ENCODE measurements at places on chromosomes 1 and 21.

GRCh38 chr1:236429715-236430274 is 35.7 kb downstream of the EDARADD start:
- no peak for DNase-seq

DNA sequence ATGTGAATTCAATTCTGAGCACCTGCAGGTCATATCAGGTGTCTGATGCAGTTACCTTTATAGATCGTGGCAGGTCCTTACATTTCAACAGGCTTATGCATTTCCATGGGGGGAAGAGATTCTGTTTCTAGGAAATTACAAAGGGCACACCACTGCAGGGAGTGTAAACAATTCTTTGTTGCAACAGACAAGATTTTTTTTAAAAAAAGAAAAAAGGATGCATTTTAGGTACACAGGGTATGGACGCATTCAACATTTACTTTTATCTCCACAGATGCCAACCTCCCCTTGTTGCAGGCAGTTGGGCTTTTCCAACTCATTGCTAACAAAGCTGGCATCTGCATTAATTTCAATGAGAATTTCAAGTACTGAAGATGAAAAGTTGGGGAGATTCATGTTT is 13.5 kb upstream of the TEKT2 start:
- no peak for DNase-seq

GRCh38 chr1:158154501-158154900 is 26.2 kb upstream of the CD1D start:
- DNase-seq = no peak

DNA sequence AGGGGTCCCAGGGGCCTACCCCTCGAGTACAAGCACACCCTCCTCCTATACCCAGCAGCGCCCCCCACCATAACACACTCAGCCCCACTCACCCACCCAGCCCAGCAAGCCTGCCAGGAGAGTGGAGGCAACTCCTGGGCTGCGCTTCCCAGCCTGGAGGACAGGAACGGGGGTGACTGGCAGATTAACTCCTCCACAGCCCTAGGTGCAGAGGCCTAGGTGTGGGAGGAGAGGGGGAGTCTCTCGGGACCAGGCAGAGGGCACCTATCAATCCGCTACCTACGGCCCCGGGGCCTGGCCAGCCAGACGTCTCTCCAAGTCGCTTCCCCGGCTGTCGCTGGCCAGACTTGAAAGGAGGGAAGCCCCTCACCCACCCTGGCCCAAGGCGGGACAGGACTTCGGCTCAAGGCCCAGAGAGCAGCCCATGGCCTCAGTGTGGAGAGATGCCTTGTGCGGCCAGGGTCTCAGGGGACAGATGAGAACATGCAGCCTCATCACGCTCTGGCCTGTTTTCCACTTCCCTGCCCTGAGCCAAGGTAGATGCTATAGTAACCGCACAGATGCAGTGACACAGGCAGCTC is 24.9 kb downstream of the MATN1 start:
- DNase-seq = no peak

DNA sequence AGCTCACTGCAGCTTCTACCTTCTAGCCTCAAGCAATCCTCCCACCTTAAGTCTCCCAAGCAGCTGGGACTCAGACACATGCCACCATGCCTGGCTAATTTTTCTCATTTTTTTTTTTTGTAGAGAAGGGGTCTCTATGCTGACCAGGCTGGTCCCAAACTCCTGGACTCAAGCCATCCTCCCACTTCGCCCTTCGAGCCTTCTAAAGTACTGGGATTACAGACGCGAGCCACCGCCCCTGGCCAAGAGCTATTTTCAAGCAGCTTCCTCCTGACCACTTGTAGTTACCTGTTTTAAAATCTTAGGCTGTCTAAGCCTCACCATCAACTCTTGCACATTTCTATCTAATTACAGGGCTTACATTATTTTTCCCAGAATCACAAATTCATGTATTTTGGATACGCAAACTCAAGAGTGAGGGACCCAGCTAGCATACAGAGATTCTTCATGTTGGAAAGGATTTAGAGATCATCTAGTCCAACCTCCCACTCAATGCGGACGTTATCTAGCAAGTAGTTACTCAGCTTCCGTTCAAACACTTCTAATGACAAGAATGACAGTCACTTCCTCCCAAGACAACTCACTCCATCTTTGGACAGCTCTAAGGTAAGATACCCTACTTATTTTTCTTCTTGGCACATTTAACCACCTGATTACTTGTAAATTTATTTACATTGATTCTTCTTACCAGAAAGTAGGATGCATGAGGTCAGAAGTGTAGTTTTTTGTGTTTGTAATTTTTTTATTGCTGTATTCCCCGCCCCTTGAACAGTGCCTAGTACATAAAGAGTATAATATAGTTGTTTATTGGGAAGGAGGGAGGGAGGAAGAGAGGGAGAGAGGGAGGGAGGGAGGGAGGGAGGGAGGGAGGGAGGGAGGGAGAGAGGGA is 65.4 kb downstream of the LUZP1 start:
- peak; percentile 70 for DNase-seq

DNA sequence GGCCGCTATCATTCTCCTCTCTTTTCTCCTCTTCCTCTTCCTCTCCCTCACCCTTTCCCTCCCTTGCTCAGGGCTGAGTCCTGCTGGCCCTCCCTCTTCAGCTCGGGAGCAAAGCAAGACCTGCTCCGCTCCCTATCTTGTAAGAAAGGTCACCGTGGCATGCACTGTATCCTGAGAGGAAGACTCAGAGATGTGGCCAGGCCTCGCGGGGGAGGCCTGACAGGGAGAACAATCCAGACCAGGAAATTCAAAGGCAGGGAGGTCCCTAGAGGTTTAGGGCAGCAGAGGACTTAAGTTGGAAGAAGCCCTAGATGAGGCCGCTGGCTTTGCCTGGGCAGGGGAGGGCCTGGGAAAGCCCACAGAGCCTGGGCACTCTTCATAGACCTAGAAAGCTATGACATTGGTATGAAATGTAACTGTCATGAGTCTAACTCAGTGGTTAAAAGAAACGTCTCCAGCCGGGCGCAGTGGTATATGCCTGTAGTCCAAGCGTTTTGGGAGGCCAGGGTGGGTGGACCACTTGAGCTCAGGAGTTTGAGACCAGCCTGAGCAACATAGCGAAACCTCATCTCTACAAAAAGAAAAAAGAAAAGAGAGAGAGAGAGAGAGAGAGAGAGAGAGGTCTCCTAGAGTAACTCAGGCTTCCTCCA is 14.6 kb upstream of the PTAFR start:
- no peak for DNase-seq

DNA sequence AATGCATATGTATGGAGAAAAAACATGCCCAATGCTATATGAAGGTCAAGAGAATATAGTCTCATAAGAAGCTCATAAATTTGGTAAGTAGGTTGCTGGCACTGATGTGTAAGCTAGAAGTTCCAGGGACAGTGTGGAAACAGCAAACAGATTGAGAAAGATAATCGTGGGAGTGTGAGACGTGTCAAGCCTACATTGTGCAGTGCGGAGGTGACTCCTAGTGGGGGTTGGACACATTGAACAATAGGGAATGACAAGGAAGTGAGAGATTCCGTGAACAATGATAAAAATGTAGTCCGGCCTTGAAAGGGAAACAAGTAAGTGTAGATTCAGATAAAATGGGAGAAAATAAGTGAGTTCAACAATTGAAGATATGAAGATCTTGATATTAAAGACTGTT is 788.4 kb upstream of the PRMT6 start:
- no peak for DNase-seq

DNA sequence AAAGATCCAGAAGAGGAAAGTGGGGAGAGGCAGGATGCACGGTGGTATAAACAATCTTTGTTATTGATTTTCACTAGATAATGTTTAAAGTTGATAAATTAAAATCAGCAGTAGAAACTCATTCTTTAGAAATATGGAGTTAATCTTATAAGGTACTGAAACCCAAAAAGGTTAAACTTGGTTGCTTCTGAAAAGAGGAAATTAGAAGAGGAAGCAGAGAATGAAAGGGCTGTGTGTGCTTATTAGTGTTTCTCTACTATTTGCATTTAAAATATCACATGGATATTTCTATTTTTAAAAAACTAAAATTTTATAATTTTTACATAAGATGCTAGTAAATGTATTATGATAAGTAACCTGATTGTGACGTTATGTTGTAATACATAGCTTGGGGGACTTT is 24.4 kb downstream of the C1orf141 start:
- peak; percentile 53 for DNase-seq

DNA sequence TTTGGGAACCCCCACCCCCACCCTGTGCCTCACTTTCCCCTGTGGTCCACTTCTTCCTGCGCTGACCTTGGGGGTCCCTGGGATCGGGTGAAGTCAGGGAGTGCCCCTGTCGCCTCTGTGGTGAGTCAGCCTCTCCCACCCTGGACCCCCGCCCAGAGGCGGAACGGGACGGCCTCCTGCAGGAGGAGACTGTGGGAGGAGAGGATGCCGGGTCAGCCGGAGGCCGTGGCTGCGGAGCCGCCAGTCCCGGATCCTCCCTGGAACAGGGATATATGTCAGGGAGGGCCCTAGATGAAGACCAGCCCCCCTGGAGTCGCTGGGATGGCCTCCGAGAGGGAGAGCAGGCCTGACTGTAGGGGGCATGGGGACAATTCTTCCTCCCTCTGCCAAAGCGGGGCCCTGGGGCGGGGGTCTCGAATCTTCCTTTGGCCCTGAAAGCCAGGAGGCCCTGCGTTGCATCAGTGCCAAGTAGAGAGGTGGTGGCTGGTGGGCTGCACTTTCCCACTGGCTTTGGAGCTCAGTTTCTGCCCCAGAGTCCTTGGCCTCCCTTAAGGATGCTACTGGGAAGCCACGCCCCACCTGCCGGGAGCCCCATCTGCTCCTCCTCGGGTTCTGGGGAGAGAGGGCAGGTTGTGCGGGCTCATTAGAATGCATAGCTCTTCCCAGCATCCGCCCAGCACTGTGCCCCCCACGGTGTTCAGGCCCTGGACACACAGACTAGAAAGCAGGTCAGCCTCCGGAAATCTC is 930 bp downstream of the ARHGEF10L start:
- DNase-seq = no peak

- DNase-seq = peak; percentile 66
Measured at GRCh38 chr1:233355841-233356704, 28.5 kb downstream of the MAP3K21 start.

- DNase-seq = no peak
Measured at GRCh38 chr1:215022204-215022603, 60.3 kb upstream of the KCNK2 start.

DNA sequence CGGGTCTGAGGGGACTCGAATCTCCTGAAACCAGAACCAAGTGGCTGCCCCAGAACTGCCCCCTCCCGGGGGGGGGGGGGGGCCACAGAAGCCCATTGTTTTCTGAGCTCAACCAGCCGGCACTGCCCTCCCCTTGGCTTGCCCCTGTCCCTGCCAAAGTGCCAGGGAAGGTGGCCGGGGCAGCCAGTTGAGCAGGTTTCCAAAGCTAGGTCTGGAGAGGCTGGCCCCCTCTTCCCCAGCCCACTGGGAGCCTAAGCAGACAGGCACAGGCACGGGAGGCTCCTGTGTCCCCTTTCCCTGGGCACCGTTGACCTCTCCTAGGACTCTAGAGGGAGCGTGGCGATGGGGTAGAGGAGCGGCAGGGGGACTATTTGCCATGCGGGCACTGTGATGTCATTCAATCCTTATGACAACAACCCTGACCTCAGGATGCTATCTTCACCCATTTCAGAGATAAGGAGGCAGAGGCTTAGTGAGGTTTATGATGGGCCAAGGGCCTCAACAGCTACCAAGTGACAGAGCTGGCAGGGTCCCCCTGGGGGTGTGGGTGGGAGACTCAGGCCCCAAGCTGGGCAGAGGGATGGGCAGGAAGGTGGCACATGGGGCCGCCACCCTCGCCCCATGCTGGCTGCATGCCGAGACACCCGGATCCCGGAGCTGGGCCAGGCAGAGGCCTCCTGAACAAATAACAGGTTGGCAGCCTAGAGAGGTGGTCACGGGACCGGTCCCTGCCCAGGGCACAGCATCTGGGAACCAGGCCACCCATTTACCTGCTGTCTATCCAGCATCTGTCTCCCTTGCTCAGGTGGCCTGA is 35.0 kb downstream of the RAP1GAP start:
- no peak for DNase-seq

GRCh38 chr1:183215076-183215720 is 29.1 kb downstream of the LAMC2 start:
- no peak for DNase-seq

DNA sequence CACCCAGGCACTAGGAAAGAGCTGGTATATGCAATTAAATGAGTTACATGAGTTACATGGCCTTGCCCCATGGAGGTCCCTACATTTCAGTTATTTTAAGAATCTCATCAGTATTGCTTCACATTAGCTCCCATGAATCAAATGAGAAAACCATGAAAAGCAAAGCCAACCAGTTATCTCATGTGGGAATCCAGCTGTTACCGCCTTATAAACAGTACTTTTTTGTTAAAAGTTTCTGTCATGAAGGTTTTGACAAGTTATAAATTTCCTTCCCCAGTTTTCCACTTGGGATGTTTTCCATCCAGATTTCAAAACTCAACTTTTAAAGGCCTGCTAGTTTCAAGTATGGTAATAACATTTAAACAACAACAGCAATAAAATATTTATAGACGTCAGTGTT is 544.8 kb downstream of the NUF2 start:
- DNase-seq = no peak

DNA sequence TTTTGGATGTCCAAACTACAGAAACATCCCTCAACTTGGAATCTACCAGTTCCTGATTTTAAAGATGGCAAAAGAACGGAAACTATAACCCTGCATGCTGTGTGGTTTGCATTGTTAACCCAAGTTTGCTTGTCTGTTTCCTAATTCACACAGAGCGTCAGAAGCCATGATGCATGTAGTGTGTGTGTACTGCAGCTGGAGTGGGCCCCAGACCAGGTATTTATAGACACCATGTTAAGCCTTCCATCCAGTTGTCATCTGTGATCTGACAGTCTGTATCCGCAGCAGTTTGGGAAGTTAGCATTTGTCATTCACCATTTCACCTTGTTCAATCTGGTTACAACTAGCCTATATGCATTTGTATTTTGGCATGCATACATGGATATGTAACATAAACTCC is 27.7 kb upstream of the PLEKHM2 start:
- no peak for DNase-seq

GRCh38 chr21:42403611-42404231 is at the start of gene UBASH3A:
TSS of gene UBASH3A (plus strand) at chr21:42403902. CDS start at chr21:42403946, 44 bp downstream.
- DNase-seq = no peak

GRCh38 chr1:61174060-61174795 is 91.9 kb downstream of the NFIA start:
- no peak for DNase-seq

GRCh38 chr1:66355756-66356155 is 178.2 kb upstream of the SGIP1 start:
- DNase-seq = no peak

GRCh38 chr1:117838911-117839310 is 90.5 kb downstream of the GDAP2 start:
- no peak for DNase-seq

DNA sequence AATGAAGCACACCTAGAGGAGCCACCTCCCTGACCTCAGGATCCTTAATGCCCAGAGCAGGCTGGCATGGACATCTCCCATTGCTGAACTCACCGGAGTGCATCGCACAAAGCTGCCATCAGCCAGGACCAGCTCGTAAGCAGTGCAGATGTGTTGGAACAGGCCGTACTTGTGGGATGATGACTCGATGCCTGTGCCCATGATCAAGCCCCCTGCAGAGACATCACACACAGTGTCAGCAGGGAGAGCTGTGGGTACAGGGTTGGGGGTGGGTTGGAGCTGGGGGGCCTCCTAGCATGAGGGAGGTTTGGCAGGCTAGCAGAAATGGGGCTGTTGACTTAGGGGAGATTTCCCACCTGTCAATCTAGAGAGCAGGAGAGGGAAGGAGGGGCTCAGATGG is 12.0 kb downstream of the DHCR24 start:
- no peak for DNase-seq

GRCh38 chr21:46114963-46115362 is 17.1 kb downstream of the COL6A2 start:
- no peak for DNase-seq

- peak; percentile 30 for DNase-seq
Measured at GRCh38 chr1:221137666-221138065, 258.4 kb downstream of the HLX start.

Data from suppressor macrophage treated with lipopolysaccharide for 4 hours (primary cell).